Activated naive CD8-positive, alpha-beta T cell treated with anti-CD3 and anti-CD28 coated beads for 36 hours (primary cell): ENCODE measurements at places on chromosomes 16 and 17. TPM values are rescaled to one million over a fixed set of nuclear protein-coding genes. Genes with fewer than 3 reads are reported as not detected.

PRAC1 gene
- total RNA-seq = not detected

PRDM7 gene
- total RNA-seq = not detected

SCNN1G gene
- not detected for total RNA-seq

MT4 gene
- total RNA-seq = not detected

TIMM22 gene
- total RNA-seq = 15.4 TPM

QRICH2 gene
- total RNA-seq = 1.6 TPM

TBC1D3I gene
- total RNA-seq = not detected

TBC1D26 gene
- total RNA-seq = 0.45 TPM

ZNF668 gene
- 18.5 TPM for total RNA-seq

TBX4 gene
- not detected for total RNA-seq

MYH3 gene
- 3.4 TPM for total RNA-seq

ASGR2 gene
- not detected for total RNA-seq

- DNase-seq = no peak
Observed at GRCh38 chr16:645852-646678, 3.1 kb upstream of the WDR90 start.

GRCh38 chr17:17381446-17382064 is 78.4 kb downstream of the NT5M start:
- DNase-seq = no peak

DNA sequence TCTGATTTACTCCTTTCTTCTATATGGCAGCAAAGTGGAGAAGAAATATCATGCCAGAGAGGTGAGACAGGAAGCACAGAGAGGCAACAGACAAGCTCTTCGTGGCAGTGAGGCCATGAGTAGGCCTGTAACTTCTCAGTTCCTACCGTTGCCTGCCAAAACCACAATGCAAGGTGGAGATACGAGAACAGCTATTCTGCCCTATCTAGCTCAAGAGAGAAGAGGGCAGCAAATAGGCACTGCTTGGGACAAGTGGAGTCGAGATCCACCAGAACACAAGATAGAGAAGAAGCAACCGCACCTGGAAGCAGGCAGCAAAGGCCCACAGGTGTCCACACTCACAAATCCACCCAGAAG is 24.8 kb downstream of the RANBP10 start:
- no peak for DNase-seq

DNA sequence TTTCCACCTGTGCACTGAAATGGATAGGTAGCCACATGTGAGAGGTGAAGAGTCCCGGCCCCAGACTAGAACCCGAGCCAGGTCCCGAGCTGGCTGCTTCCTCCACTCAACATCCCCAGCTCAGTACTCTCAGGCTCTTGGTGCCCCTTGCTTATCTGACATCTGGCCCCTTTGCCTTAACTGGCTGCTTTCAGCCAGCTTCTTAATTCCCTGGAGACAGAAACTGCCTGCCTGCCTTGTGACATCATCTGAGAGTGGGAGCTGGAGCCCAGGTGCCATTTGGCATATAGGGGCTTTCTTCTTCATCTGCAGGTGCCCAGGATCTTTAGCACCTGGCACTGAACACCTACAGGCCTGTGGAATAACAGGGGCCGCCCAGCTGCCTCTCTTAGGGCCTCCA is 8.9 kb downstream of the CHAD start:
- no peak for DNase-seq

DNA sequence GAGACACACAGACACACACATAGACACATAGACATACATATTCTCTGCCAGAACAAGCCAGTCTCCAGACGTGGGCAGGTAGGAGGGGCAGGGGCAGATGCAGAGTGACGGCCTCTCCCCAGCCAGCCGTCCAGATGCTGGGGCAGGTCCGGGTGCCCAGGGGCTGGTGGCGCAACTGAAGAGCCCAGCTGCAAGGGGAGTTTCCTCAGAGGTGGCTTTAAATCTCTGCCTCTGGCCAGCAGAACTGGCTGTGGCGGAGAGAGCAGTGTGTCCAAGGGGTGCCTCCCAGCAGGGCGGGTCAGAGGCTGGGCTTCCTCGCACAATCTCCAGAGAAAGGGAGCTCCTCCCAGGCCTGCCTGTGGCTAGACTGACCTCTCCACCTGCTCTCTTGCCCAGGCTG is 9.4 kb upstream of the GCGR start:
- DNase-seq = no peak

- no peak for DNase-seq
Observed at GRCh38 chr16:71689901-71690300, 34.6 kb downstream of the PHLPP2 start.

GRCh38 chr17:28529013-28529400 is 22.9 kb downstream of the FOXN1 start:
- DNase-seq = no peak

- DNase-seq = no peak
Observed at GRCh38 chr17:39141294-39141693, 10.1 kb downstream of the PLXDC1 start.

GRCh38 chr16:90046971-90047713 is 27.9 kb upstream of the DBNDD1 start:
- DNase-seq = no peak

GRCh38 chr17:39194985-39195524 is 2.4 kb downstream of the CACNB1 start:
- no peak for DNase-seq

GRCh38 chr17:40108970-40109824 is 8.8 kb upstream of the NR1D1 start:
- no peak for DNase-seq

DNA sequence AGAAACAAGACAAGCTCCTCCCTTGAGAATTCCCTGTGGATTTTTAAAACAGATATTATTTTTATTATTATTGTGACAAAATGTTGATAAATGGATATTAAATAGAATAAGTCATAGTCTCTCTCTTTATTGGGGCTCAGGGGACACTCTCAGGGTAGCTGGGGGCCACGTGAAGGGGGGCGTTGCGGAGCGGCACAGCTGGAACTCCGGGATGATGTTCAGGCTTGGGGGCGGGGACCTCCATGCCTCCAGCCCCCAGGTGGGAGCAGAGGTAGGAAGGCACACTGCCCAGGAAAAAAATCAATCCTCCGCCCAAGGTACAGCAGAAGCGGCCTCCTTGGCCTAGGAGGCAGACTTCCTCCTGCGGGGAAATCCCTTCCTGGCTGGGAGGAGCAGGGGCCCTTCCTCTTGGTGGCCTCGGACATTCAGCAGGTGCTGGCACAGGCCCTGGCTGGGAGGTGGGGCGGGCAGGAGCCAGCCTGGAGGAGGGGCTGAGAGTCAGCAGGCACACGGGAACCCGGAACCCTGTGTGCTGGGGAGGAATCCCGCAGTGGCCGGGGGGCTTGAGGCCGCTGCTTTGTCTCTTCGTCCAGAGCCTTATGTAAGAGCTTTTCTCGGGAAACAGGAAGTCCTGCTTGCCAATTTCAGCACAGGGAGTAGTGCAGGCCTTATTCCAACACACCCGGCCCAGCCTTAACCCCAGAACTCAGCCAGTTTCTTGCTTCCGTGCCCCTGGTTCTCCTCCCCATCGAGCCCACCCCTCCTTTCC is 591 bp upstream of the TNFSF13 start:
- DNase-seq = peak; percentile 52

DNA sequence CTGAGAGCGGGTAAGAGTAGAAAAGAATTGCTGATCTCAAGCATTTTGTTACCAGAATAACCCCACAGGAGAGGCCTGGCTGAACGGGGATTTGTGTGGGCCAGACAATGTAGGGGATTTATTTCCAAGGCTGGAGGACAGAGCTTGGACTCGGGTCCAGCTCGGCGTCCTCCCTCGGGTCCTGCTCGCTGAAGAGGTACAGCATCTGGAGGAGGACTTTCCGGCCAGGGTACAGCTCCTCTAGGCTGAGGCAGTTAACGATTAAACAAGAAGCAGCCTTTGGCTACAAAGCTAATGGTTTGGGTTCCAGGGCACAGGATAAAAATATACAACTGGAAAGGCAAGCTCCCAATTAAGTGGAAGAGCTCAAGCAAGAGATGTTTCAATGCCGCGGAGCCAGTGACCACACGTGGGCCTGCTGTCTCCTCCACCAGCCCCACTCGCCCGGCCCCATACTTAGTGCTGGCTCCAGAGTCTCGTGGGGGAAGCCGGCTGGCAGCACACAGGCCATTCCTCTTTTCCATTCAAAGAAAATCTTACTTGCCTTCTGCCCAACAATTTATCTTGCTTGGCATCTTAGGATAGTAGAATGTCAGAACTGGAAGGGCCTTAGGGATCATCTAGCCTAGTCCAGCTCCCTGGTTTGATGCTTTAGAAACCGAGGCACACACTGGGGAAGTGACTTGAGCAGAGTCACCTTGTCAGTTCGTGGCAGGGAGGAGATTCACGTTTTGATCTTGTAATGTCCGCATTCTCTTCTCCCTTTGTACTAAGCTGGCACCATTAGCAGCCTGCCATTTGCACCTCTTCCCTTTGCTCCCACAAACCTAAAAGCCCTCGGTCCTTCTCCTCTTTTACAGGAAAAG is 85.9 kb upstream of the TBX2 start:
- DNase-seq = no peak

- no peak for DNase-seq
Observed at GRCh38 chr17:65022751-65023700, 33.5 kb downstream of the GNA13 start.

- no peak for DNase-seq
Observed at GRCh38 chr17:205148-205669, 23.8 kb upstream of the DOC2B start.

DNA sequence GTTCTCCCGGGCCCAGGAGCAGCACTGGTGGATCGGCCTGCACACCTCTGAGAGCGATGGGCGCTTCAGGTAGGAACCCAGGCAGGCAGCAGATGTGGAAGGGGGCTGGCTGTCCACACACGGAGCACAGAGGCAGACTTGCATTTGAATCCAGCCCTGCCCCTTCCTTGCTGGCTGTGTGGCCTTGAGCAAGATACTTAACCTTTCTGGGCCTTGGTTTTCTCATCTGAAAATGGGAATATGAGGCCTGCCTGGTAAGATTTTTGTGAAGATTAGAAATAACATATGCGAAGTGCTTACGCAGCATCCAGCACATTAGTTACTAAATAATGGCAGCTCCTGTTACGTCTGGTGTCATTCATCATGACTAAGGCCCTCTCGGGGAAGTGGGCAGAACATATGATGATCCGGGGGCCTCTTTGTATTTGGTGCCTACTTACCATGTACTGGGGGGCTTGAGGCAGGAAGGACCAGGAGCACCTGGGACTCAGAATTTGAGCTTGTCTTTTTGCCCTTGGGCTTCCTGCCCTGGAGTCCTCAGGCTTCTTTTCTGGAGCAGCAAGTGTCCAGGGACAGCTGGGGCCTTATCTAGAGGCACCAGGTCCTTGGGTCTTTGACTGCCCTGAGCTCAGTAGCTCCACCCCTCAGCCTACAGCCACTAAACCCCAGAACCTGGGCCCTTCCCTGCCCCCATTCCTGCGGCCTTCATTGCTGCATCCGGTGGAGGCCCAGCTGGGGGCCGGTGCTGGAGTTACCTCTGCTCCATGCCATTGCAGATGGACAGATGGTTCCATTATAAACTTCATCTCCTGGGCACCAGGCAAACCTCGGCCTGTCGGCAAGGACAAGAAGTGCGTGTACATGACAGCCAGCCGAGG is 53.8 kb downstream of the MRC2 start:
- no peak for DNase-seq

DNA sequence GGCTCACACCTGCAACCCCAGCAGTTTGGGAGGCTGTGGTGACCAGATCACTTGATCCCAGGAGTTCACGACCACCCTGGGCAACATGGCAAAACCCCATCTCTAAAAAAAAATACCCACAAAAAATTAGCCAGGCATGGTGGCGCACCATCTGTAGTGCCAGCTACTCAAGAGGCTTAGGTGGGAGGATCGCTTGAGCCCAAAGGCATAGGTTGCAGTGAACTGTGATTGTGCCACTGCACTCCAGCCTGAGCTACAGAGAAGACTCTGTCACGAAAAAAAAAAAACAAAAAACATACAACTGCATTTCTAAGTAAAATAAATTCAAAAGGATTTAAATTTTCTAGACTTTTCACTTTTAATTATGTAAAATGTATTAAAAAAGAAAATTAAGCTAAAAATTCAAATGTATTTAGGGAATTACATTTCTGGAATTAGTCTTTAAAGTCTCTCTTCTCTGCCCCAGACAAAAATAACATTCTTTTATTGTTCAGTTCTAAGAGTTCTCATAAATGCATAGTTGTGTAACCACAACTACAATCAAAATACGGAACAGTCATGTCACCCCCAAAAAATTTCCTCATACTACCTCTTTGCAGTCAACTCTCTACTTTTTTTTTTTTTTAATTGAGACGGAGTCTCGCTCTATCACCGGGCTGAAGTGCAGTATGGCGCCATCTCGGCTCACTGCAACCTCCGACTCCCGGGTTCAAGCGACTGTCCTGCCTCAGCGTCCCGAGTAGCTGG is 14.1 kb downstream of the FAM222B start:
- no peak for DNase-seq

DNA sequence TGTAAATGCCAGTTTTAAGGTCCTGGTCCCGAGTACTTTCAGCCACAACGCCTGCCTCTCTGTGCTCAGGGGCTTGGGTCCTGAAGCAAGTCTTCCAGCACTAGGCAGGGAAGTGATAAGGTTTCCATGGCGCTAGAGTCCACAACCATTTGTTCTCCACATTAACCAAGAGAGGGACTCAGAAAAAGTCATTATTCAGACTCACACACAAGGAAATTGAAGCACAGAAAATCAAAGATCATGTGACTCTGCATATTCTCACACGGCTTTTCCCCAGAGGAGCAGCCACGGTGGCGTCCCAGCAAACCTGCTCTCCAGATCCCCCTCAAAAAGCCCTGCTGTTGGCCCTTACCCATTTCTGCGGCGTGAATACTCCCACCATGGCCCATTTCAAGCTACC is 9.7 kb downstream of the ENPP7 start:
- DNase-seq = no peak
